Dermis microvascular lymphatic vessel endothelial cell (primary cell): ENCODE measurements at places on chromosomes 2 and 18.

DNA sequence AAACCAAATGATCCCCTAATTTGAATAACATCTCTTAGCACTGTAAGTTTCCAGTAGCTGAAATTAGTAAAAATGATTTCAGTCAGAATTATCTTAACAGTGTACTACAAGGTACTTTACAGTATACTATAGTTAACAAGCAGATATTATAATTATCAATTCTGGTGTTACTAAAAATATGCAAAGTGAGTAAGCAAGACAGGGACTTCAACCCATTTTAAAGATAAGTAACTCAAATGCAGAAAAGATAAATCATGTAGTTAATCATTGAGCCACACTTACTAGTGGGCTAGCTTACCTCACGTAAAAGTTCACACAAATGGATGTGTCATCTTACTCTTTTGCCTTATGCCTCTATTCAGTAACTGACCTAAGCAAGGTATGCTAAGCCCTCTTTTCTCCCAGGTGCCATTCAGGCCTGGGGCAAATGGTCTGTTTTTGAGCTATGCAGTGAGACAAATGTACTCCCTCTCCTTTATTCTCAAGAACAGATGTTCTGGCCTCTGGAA lies 101.0 kb downstream of the NBAS start:
- no peak for DNase-seq

- DNase-seq: no peak
These were observed 17.4 kb downstream of the FAM117B start for GRCh38 chr2:202652119-202652518.

DNA sequence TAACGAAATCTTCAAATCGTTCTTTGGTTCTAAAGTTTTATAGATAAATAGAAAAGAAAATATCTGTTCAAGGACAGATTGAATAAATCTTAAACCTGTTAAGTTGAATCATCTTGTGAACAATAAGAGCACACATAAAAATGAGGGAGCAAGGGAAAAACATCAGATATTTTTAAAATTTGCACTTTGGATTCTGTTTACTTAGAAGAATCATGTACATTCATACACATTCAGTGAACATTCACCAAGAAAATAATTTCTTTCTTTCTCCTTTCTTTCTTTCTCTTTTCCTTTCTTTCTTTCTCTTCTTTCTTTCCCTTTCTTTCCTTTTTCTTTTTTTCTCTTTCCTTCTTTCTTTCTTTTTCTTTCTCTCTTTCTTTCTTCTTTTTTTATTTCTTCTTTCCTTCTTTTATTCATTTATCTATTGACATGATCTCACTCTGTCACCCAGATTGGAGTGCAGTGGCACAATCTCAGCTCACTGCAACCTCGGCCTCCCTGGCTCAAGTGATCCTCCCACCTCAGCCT lies 164.9 kb downstream of the PDE1A start:
- DNase-seq: no peak

- no peak for DNase-seq
These were observed 165.1 kb downstream of the RPIA start for GRCh38 chr2:88856409-88857135.

DNA sequence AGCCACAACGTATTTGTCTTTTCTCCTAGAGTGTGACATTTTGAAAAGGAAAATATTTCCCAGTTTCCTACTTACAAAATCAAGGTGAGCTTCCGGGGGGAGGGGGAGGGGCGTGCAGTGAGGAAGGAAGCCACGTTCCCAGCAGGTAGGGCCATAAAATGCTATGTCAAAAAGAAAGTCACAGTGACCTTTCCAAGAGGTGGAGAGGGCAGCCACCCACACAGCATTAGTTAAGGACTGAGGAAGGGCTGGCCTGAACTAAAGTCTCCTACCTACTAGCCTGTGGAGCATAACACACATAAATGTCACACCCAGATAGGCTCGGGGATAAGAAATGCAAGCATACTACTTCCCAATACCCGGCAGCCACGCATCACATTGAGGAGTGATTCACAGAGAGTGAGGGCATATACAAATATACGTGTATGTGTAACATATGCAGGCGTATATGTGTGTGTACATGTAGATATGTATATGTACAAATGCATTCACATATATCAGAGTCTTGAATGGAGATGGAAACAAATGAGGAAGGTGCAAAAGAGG lies 191.1 kb downstream of the STK39 start:
- DNase-seq: no peak

DNA sequence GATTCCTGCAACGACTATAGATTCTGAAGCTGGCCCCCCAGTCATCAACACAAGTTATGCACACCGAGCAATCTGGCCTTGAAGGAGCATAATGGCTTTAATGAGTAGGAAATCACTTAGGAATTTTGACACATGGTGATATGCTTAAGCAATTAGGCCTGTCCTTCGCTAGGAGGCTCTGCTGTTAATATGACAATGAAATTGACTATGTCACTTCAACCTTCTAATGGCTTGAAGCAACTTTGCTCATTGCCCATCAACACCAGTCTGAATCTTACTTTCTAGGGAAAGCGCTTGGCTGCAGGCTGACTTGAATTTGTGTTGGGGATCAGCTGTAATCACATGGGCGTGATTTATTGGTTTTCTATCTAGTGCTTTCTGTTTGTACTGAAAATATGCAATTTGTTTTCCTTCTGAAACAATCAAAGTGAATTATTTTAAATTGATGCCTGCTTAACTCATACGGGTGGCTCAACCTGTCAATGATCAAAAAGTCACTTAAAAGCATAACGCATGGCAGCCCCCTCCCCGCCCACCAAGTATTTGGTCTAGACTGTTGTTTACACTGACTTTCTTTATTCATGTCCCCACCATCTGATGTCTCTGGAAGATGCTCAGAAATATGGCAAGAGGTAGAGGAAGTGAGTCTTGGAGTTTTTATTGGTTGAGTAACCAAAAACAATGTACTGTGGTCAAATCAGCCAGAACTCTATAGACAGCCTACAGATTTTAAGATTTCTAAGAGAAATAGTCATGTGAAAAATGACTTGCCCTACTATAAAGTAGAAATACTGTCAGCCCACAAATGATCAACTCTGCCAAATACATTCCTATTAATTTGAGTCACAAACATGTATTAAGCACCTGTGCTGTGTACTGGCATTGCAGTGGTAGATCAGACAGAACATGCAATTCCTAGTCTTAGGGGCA lies 344.9 kb downstream of the RBM43 start:
- no peak for DNase-seq

GRCh38 chr2:46165916-46166315 lies 131.3 kb upstream of the EPAS1 start:
- no peak for DNase-seq
